Activated B cell treated with CpG ODN at 0.5 μM for 24 hours (primary cell): ENCODE measurements at places on chromosomes 12 and 14. TPM values are rescaled to one million over a fixed set of nuclear protein-coding genes. Genes with fewer than 3 reads are reported as not detected.
A peak's percentile ranks its signal among the peaks of the same experiment; 100 is the strongest.

CBX5 gene
- 77.3 TPM in 2 replicates for total RNA-seq

DNA sequence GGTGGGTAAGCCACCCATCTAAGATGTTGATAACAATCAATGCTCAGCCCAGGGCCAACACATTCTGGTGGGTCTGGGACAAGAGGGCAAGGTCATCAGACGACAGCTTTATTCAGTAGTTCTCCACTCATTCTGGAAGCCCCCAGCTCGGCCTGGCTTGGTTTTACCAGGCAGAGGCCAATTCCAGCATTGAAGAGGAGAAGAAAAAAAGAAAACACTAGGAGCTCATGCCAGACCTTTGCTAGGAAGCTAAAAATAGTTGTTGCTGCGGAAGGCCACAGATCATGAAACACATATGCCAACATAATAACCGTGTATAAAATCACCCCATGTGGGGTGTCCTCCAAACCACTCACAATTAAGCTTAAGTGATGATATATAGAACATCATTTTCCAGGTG is 44.4 kb downstream of the CCDC60 start:
- DNase-seq, result no peak

DNA sequence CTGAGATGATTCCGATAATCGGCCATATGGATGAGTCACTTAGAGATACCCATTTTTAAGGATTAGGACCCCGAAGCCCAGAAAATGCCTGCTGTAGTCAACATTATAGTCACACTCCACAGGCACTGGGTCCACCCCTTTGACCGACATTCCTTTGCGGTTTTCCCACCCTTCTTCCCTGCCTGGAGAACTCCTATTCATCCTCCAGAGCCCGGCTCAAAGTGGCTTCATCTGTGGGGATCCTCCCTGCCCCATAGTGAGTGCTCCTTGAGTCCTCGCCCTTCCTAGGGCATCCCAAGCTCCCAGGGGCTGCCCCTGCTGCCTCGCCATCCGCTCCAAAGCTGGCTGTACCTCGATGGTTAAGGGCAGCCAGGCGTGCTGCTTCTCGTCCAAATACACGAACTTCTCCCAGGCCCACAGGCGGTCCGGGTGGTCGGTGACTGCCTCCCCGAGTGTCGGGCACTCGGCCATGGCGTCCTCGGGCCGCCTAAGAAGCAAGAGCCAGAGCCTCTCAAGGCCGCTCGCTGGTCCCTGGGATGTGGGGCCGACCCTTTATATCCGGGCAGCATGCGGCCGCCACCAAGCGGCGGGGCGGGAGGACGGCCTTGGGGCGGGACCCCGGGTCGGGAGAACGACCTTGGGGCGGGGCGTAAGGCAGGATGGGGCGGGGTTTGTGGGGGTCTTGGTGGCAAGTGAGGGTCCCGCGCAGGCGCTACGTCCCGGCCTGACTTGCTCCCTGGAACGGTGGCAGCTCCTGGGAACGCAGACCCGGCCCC is at the start of gene TCL1A:
TCL1A (minus strand) TSS at position 530 of the 776 bp plus-strand sequence; CDS start at position 471, 59 bp downstream.
- peak; percentile 66 for DNase-seq

DNA sequence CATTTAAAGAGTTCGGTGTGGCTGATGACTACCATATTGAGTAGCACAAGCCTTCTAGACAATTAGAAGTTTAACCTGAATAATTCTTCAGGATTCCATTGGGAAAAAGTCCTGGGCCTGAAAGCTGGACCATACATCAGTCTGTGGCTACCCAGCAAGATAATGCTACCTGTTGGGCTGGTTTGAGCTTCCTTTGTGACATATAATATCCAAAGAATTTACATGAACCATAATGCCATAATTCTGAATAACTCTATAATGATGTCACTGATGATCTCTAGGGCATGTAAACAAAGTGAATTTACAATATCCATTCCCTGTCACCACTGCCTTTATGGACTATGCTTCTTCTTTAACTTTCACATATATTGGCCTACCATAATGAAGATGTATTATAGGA is 3.8 kb upstream of the YBX3 start:
- DNase-seq, result no peak

PRIMA1 gene
- total RNA-seq, result not detected in 2 replicates

DNA sequence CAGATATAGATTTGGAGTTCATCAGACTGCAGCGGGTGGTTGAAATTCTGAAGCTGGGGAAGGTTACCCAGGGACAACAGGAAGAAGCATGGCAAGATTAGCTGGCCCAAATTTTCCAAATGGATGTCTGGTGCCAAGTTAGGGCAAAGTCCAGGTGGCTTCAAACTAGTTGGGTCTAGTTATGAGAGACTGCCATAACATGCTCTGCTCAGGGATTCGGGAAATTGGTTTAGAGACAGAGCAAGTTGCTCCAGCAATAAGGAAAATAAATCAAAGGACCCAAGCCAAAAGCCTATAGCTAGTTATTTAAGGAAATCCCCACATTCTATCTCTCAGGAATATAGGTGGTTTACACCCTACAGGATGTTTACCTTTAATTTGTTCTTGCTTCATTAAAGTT is 125.7 kb upstream of the BTG1 start:
- no peak for DNase-seq

DNA sequence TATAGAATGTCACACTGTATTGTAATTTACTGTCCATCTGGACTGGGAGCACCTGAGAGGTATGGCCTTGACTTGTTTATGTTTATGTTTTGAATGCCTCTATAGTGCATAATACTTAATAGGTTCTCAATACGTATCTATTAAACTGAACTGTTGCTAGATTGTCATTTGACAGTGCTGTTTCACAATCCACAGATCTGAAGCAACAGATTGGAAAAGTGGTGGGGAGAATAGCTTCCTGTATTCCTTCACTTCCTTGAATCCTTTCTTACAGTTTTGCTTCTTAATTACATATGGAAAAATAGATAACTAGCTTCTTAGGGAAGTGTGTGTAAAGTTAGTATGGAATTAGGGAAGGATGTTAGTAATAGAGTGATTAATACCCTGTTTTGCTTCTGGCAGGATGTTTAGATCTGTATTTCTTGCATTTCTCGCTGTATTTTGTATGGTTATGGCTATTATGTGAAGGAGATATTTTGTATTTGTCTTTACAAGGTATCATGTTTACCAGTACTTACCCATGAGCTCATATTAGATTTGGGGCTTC is 4.5 kb downstream of the CNOT2 start:
- no peak for DNase-seq

SOAT2 gene
- not detected in 2 replicates for total RNA-seq

TMBIM6 gene
- total RNA-seq, result 355 and 366 TPM in 2 replicates

GRCh38 chr12:31959701-31960391 is 631 bp downstream of the RESF1 start:
- no peak for DNase-seq

DNA sequence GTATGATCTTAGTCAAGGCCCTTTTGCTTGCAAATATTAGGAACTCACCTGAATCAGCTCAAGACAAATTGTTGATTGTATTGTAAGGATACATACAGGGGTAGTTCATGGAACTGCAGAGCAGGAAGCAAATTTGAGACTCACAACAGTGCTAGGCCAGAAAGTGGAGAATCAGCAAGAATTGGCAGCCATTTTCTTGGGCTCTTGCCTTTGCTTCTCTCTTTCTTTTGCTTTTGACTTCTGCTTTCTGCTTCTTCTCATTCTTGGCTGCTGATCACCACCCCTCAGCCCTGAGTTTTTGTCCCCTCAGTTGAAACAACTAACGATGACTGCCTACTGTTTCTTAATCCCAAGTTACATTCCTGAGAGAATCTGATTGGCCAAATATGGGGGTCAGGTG is 34.8 kb downstream of the KCNK13 start:
- no peak for DNase-seq

DNA sequence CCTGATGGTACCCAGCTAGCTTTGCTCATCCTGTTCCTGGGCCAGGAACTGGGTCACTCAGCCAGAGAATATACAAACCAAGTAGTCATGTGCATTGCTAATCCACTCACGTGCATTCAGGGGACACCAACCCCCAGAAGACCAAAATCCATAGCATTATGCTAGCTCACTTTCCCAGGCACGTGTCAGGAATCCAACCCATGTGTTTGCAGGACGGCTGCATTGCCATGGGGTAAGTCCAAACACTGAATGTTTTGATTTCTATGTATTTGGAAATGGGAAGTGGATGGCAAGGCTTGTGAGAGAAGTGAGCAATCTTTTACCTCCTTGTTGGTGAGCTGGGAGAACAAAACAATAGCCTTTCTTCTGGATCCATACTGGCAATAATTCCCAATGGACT is 87.1 kb upstream of the FOXN3 start:
- no peak for DNase-seq

GRCh38 chr12:65171870-65172269 is 2.5 kb downstream of the LEMD3 start:
- no peak for DNase-seq

CD4 gene
- 0.22 and 0.32 TPM in 2 replicates for total RNA-seq

GRCh38 chr14:59458486-59458885 is 6.7 kb downstream of the GPR135 start:
- no peak for DNase-seq

GRCh38 chr12:76543813-76544347 is 15.7 kb downstream of the OSBPL8 start:
- DNase-seq, result no peak

NEUROD4 gene
- total RNA-seq, result not detected in 2 replicates

GRCh38 chr14:61344437-61345150 is 23.2 kb downstream of the PRKCH start:
- no peak for DNase-seq

RNASE3 gene
- total RNA-seq, result not detected in 2 replicates

CLEC9A gene
- total RNA-seq, result not detected in 2 replicates

DNA sequence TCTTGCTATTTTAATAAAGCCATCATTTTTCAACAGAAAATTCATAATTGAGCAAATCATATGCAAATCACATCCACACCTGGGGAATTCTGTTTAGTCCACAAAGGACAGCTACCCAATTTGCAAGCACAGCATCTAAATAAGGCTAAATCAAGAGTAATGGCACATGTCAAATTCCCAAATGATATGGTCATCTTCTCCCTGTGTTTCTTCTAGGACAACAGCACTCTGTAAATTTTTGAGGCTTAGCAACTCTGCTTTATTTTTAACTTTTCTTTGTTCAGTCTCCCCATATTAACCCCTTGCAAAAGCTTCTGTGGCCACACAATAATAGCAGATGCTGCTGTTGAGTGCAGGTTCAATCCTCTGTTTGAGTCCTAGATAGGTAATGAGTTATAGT is 155.6 kb upstream of the DAAM1 start:
- no peak for DNase-seq

ZNF891 gene
- total RNA-seq, result 2.9 and 4.0 TPM in 2 replicates

GRCh38 chr14:106530423-106531107 is 1004.2 kb downstream of the TMEM121 start:
- DNase-seq, result peak; percentile 30

- no peak for DNase-seq
These were observed 61.3 kb downstream of the C14orf132 start for GRCh38 chr14:96100161-96101064.

- DNase-seq, result no peak
These were observed 56.5 kb upstream of the GPR68 start for GRCh38 chr14:91300957-91301356.
